ENCODE measurements at places on chromosomes 7 and 10.

DNA sequence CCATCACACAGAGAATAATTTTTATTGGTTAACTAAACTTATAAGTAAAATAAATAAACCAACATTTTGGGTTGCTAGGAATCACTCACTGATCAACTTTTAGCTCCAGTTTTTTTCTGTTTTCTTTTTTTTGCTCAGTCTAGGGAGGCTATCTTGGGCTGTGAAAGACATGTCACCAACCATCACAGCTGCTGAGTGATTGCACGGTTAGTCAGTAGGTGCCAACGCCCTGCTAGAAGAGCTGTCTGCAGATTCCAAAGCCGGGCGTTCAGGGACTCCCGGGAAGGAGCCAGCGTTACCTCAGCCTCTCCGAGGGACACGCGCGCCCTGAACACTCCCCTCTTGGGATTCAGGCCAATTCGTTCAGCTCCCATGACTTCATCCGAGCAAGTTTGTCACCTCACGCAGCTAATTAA lies 604 bp upstream of the STAM start:
- peaks cover 4% of the 10 kb centered on the region for H3K27me3 ChIP-seq
- peak overlapping the region; percentile 96 for H3K27ac ChIP-seq
- H3K36me3 ChIP-seq, result no peaks in the 10 kb centered on the region
- peaks cover 37% of the 10 kb centered on the region for H3K4me1 ChIP-seq

- no peaks in the 10 kb centered on the region for H3K4me1 ChIP-seq
- no peaks in the 10 kb centered on the region for H3K36me3 ChIP-seq
- H3K27ac ChIP-seq, result no peak overlapping the region
- H3K4me3 ChIP-seq, result no peak overlapping the region
Observed at GRCh38 chr7:88315522-88315921, 8.8 kb upstream of the STEAP4 start.

- no peaks in the 10 kb centered on the region for H3K36me3 ChIP-seq
- DNase-seq, result no peak
- no peak overlapping the region for H3K4me3 ChIP-seq
- no peaks in the 10 kb centered on the region for H3K27me3 ChIP-seq
Observed at GRCh38 chr10:115773832-115774231, 499.2 kb downstream of the GFRA1 start.

DNA sequence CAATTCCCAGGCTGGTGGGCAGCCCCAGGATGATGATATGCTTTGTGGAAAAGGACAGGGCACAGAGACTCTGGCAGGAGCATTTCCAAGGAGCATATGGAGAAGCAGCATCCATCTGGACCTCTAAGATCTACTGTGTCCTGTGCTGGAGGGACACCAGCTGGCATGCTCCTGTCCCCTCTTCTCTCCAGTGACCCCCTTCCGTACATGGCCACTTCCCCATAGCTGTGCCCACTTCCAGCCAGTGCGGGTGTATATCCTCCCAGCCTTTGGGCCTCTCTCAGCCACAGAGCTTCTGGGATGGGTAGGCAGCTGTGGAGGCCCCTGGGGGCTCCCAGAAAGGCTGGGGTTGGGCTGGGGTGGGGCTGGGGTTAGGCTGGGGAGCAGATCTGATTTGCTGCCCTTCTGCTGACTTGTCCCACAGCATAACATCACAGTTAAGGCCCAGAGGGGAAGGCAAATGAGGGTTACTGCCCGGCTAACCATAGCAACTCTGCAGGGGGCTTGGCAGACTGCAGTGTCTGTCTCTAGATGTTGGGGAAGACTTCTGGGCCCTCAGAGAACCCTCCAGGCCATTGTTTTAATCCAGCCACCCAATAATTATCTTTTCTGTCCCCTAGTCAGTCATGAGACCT lies 6.3 kb downstream of the NPFFR1 start:
- H3K4me1 ChIP-seq, result peaks cover 7% of the 10 kb centered on the region
- no peaks in the 10 kb centered on the region for H3K36me3 ChIP-seq
- no peak overlapping the region for H3K4me3 ChIP-seq
- H3K27me3 ChIP-seq, result no peaks in the 10 kb centered on the region
- H3K27ac ChIP-seq, result no peak overlapping the region

DNA sequence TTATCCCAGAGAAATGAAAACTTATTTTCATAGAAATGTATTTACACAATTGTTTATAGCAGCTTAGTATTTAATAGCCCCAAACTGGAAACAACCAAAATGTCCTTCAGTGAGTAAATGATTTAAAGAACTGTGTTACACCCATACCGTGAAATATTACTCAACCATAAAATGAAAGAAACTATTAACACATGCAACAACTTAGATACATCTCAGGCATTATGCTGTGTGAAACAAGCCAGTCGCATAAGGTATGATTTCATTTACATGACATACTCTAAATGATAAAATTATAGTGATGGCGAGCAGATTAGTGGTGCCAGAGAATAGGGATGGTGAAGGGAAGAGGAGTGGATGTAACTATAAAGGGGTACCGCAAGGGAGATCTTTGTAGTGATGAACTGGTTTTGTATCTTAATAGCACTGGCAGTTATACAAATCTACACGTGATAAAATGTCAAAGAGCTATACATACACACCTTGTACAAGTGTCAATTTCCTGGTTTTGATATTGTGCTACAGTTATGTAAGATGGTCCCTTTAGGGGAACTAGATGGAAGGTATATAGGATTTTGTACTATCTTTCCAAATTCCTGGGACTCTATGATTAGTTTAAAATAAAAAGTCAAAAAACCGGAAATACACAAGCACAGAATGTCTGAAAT lies 40.5 kb downstream of the MACC1 start:
- no peaks in the 10 kb centered on the region for H3K36me3 ChIP-seq
- no peaks in the 10 kb centered on the region for H3K27me3 ChIP-seq
- DNase-seq, result no peak
- H3K4me1 ChIP-seq, result no peaks in the 10 kb centered on the region
- no peak overlapping the region for H3K27ac ChIP-seq
- H3K4me3 ChIP-seq, result no peak overlapping the region

DNA sequence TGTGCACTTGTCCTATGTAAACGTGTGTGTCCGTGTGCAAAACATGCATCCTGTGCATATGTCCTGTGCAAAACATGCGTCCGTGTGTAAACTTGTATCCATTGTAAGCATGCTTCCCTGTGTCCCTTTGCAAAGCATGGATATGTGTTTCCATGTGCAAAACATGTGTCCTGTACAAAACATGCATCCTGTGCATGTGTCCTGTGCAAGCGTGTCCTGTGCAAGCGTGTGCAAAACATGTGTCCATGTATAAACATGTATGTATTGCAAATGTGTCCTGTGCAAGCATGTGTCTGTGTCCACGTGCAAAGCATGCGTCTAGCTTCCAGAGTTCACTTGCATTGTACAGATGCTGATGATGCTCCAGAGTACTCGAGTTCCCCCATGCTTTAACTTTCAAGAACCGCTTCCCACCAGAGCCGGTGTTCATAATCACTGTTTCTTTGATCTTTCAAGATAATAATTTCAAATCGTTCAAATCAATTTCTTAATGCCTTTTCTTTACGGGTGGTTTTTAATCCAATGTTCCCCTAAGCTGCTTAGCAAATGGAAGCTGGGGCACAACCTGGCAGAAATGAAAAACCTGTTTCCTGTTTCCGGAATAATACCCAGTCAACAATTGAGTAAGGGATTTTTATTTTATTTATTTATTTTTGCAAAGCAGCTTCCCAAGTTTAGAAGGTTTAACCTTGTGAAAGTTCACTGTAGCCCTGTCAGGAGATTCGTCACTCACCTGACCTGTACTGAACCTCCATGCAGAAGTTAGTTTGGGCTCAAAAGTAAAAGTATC lies 641 bp upstream of the ASB13 start:
- no peaks in the 10 kb centered on the region for H3K27me3 ChIP-seq
- no peak for DNase-seq
- H3K4me3 ChIP-seq, result peak overlapping the region; percentile 86
- H3K36me3 ChIP-seq, result no peaks in the 10 kb centered on the region

- no peak overlapping the region for H3K4me3 ChIP-seq
- peak overlapping the region; percentile 18 for H3K27ac ChIP-seq
- H3K36me3 ChIP-seq, result peaks cover 20% of the 10 kb centered on the region
- no peaks in the 10 kb centered on the region for H3K27me3 ChIP-seq
- no peak for DNase-seq
Observed at GRCh38 chr7:130961128-130961601, 227.2 kb upstream of the KLF14 start.

- H3K4me1 ChIP-seq, result peaks cover 4% of the 10 kb centered on the region
- H3K4me3 ChIP-seq, result no peak overlapping the region
- H3K36me3 ChIP-seq, result no peaks in the 10 kb centered on the region
Observed at GRCh38 chr10:526651-527312, 162.7 kb downstream of the DIP2C start.

GRCh38 chr10:64454962-64455361 lies 933.8 kb downstream of the REEP3 start:
- H3K36me3 ChIP-seq, result no peaks in the 10 kb centered on the region
- H3K4me3 ChIP-seq, result no peak overlapping the region
- H3K27ac ChIP-seq, result no peak overlapping the region

- no peak for DNase-seq
- no peak overlapping the region for H3K4me3 ChIP-seq
- H3K36me3 ChIP-seq, result no peaks in the 10 kb centered on the region
- no peaks in the 10 kb centered on the region for H3K27me3 ChIP-seq
- H3K4me1 ChIP-seq, result no peaks in the 10 kb centered on the region
- no peak overlapping the region for H3K27ac ChIP-seq
Observed at GRCh38 chr10:86215046-86215445, 151.5 kb downstream of the GRID1 start.

DNA sequence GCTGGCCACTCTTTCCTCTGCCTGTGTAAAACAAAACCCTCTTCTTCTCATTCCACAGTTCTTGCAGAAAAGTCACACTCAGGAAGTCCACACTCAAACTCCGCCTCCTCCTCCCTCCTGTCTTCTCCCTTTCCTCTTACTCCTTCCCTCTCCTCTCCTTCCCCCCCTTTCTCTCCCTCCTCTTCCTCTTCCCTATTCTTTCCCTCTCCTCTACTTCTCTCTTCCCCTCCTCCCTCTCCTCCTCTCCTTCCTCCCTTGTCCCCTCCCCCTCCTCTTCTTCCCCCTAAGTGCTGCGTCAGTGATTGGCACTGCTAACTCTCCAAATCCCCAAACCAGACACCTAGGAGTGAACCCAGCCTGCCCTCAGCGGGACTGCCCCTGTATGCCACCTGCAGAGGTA lies 67.0 kb downstream of the ZNF467 start:
- H3K4me3 ChIP-seq, result no peak overlapping the region
- no peaks in the 10 kb centered on the region for H3K36me3 ChIP-seq
- no peak overlapping the region for H3K27ac ChIP-seq
- no peaks in the 10 kb centered on the region for H3K4me1 ChIP-seq
- DNase-seq, result no peak

DNA sequence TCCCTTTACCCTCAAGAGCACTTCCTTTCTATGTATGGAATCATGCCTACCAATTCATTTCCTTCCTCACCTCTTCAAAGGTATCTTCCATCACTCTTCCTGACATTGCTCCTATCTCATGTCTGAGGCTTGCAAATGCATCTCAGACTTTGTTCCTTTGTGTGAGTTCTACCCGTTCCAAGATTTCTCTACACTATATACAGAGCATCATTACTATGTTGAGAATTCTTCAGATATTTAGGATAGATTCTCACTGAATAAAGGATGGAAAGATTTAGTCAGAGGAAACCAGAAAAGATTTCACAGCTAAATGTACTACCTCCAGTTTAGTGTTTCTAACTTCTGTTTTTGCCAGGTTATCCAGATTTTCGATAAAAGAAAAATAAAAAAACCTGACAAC lies 462.7 kb downstream of the PHTF2 start:
- H3K36me3 ChIP-seq, result no peaks in the 10 kb centered on the region
- H3K4me1 ChIP-seq, result no peaks in the 10 kb centered on the region
- no peak overlapping the region for H3K27ac ChIP-seq
- no peak overlapping the region for H3K4me3 ChIP-seq
- H3K27me3 ChIP-seq, result no peaks in the 10 kb centered on the region

DNA sequence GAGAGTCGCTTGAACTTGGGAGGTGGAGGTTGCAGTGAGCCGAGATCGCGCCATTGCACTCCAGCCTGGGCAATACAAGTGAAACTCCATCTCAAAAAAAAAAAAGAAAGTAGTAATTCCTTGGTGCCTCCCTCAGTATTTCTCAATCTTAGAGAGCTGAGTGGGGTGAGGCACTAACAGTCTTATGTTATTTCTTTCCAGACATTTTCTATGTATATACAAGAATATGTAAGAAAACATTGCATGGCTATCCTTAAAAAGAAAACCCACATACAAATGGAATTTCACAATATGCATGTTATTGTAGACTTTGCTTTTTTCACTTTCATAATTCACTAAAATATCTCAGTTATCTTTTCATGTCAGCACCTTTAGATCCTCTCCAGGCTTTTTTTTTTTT lies 13.6 kb upstream of the SLF2 start:
- no peak overlapping the region for H3K4me3 ChIP-seq
- H3K4me1 ChIP-seq, result no peaks in the 10 kb centered on the region
- H3K36me3 ChIP-seq, result no peaks in the 10 kb centered on the region

GRCh38 chr7:123096434-123096833 lies 100.9 kb upstream of the TAS2R16 start:
- no peak overlapping the region for H3K27ac ChIP-seq
- no peak overlapping the region for H3K4me3 ChIP-seq
- H3K36me3 ChIP-seq, result no peaks in the 10 kb centered on the region

GRCh38 chr10:89693176-89693575 lies 8.2 kb upstream of the KIF20B start:
- no peak overlapping the region for H3K27ac ChIP-seq
- no peak for DNase-seq
- no peak overlapping the region for H3K4me3 ChIP-seq
- H3K36me3 ChIP-seq, result no peaks in the 10 kb centered on the region
- no peaks in the 10 kb centered on the region for H3K27me3 ChIP-seq
- no peaks in the 10 kb centered on the region for H3K4me1 ChIP-seq

DNA sequence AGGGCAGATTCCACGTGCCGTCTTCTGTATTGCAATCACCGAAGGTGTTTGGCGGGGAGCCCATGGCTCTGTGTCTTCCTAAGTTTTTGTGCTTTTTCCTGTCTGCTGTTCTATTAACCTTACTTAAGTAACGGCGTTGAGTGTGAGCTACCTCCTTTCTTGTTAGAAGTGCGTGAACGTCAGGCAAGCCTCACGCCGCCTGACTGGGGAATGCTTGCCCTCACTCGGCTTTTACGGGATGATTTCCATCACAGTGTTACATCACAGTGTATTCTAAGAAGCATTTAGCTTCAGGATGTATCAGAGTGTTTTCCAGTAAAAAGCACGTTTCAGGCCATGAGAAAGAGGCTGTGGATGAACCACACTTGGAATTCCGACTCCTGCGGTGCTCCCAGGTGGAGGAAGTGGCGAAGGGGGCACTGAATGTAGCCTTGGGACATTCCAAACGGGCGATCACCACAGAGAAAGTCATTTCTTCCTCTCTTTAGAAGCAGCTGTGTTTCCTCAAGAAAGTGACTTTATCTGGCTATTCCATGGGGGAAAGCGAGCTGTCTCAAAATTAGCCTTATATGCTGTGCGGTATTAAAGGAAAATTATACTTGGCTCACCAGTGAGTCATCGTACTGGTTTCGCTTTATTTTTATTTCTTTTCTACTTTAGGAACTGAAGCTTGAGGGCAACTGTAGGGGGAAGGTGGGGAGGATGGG lies 290.7 kb downstream of the KLF6 start:
- H3K27ac ChIP-seq, result peak overlapping the region; percentile 72
- peak; percentile 79 for DNase-seq
- H3K4me3 ChIP-seq, result peak overlapping the region; percentile 2
- no peaks in the 10 kb centered on the region for H3K36me3 ChIP-seq

Measured in right atrium auricular region (tissue), 2 donors.